ENCODE measurements at places on chromosomes 7 and 10.

- DNase-seq: no peak
Observed at GRCh38 chr10:119412244-119413092, 130.1 kb downstream of the RGS10 start.

GRCh38 chr10:109852475-109853037 is 70.8 kb downstream of the XPNPEP1 start:
- DNase-seq: peak; percentile 52

- DNase-seq: no peak
Observed at GRCh38 chr7:11478882-11479281, 353.1 kb downstream of the THSD7A start.

GRCh38 chr7:70439651-70440050 is 692.3 kb upstream of the GALNT17 start:
- no peak for DNase-seq

DNA sequence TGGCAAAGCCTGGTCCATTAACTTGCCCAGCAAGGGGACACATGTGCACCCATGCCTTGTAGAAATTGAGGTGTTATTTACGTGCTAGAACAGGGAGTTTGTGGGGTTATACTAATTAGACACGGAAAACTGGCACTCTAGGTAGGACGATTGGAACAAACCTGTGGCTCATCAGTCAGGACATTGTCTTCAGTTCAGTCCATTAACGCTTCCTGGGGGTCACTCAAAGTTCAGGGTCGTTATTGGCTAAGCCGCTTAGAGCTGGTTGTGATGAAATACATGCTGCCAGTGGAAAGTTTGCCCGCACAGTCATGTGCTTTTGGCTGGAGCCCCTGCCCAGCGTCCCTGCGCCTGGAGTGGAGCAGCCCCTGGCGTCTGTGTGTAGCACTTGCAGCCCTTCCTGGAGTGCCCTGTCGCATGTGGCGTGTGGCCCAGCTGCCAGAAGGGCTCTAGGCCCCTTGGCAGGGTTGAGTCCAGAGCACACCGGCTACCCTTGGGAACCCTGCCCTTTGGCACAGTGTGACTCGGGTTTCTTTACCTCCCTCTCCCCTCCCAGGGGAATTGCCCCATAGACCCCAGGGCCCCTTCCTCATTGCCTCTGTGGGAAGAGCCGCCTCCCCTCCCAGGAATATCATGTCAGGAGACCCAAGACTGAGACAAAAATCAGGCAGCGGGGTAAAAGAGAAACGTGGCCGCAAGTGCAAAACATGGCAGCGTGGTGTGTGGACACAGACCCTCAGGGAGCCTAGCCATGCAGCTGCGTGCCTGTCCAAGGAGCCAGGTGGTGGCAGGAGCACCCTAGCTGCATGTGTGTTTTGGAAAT is 9.8 kb downstream of the ZNF775 start:
- DNase-seq: no peak

GRCh38 chr7:35823440-35823839 is 22.6 kb downstream of the SEPTIN7 start:
- DNase-seq: no peak

- DNase-seq: no peak
Observed at GRCh38 chr7:85065306-85065705, 121.5 kb downstream of the SEMA3D start.

- no peak for DNase-seq
Observed at GRCh38 chr7:37719077-37719476, 35.5 kb downstream of the GPR141 start.

DNA sequence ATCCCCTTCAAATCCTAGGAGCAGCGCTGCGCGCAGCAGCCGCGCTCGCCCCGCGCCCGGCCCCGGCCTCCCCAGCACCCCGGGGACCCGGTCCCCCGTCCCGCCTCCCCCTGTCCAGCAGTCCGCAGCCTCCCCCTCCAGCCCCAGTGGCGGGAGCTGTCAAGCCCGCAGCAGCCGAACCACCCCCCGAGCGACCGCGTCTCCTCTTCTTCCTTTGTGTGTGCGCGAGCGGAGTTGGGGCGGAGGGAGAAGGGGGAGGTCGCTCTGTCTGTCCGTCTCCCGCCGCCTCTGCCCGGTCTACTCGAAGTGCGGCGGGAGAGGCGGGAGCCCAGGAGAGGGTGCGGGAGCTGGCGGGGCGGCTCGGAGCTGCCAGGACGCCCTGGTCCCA is 375 bp upstream of the CHN2 start:
- DNase-seq: no peak

DNA sequence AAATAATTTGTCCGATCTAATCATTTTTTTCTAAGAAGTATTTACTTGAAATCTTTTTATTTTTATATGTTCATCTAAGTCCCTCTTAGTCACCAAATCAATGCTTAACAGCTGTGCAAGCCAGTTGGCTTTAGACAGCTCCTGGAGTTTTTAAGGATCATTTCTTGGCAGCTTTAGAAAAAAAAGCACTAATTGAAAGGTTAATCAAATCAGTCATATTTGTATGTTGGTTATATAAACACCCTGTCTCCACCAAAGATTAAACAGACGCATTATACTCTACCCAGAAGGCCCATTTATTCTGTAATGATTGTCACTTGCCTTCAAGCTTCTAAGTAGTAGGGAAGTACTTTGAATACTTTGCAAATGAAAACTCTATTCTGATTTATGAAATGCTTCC is 60.2 kb downstream of the PAXIP1 start:
- DNase-seq: no peak

DNA sequence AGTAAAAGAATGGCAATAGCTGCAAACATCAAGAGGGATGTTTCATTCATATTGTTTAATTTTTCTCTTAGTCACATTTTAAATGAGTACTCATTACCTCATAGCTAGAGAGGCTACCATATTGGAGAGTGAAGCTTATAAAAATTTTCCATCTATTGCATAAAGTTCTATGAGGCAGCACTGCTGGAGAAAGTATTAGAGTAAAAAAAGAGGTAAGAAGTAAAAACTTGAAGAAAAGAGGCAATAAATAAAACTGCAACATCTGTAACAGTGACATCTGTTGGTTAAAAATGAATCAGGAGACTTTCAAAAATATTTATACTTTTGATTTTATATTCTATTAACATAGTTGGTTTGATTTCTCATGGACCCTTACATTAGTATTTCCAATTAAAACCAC is 284.5 kb upstream of the SEMA3D start:
- DNase-seq: no peak

Measured in stimulated activated naive CD4-positive, alpha-beta T cell treated with Interleukin-2 at 50 U/mL for 16 hours (primary cell).